ENCODE measurements at places on chromosomes 3 and 15.

DNA sequence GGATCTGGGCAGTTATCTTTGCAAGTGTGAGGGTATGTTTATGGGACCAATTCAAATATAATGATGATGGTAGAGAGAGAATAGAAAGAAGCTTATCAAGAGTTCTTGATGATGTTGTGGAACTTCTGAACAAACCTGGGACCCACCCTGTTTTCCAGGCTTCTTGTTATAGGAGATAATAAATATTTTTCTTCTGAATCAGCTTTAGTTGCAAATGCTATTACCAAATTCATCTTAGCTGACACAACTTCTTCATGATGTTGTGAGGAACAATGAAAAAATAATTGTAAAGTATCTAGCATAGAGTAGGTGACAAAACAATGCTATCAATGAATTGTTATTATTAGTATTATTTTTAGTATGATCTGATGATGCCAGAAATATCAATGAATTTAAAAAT, 43.5 kb upstream of the PTX3 start:
- DNase-seq: no peak

GRCh38 chr3:149497966-149498670, 23.6 kb downstream of the TM4SF4 start:
- DNase-seq: no peak

DNA sequence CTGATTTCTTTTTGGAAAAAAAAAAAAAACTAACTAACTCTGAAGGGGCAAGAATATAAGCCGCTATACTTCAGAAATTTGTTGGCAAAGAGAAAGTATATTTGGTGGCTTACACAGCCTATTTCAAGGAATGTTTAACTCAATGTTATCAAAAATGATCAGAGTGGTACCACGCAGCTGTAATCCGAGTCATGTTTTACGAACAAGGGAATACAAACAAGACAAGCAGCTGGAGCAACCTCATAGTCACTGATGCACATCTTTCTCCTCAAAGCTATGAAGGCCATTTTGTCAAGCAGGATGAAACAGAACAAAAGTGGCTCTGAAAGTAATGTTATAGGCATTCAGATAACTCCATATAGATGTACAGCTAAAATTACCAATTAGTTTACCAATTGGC, 81.2 kb downstream of the SCAPER start:
- no peak for DNase-seq

GRCh38 chr15:60326824-60327654, 70.7 kb downstream of the ANXA2 start:
- peak; percentile 86 for DNase-seq

GRCh38 chr3:60101621-60102020, 1051.8 kb upstream of the CFAP20DC start:
- no peak for DNase-seq

DNA sequence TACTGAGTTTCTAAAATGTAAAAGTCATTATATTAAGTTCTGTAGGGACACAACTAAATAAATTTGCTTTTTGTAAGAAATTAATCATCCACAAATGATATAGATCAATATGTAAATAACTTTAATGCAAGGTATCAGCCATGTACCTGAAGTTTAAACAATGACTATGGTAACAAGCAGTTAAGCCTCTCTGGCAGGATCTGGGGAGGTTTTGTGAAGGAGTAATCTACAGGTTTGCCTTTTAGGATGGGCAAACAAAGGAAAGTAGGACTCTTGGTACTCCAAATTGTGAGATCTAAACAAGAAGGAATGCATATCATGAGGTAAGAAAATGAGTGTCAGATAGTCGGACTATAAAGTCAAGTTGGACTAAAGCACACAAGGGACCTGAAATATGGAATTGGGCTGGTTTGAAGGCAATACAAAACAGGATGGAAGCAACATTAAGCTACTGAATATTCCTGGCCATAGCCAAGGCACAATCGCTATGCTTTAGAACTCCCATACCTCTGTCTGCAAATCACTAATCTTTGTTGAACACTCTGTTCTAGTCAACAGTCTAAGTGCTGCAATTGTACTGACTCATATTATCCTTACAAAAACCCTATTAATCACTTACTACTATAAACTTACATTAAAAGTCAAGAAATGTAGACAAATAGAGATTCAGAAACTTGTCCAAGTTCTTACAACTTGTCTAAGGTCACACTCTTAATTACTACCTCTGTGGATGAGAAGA, 412.8 kb downstream of the DIPK2A start:
- no peak for DNase-seq

DNA sequence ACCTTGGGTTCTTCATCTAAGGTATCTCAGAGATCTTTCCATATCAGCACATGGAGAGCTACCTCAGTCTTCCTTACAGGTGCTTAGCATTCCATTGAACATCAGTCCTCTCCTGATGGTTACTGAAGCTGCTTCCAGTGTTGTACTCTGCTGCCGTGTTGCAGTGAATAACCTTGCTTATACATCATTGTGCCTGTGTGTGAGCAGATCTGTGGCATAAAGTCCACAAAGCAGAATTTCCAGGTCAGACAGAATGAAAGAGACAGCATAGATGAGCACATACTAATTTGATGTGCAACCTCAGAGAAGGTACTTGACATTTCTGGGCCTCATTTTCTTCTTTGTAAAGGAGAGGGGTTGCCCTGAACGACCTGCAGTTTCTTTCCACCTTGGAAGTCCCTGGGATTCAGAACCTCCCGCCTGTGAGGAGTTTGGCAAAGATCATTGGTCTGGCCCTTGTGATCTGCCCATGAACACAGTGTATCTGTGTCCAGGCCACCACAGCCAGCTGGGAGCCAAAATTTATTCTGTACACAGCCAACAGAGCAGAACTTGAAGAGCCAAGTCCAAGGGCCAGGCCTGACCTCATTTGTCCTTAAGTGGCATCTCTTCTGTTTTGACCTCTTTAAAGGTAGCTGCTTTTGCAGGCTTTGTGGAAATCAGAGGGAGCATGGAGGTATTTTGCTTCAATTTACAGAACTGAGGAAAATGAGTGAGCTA, 57.2 kb upstream of the SLC7A14 start:
- no peak for DNase-seq

DNA sequence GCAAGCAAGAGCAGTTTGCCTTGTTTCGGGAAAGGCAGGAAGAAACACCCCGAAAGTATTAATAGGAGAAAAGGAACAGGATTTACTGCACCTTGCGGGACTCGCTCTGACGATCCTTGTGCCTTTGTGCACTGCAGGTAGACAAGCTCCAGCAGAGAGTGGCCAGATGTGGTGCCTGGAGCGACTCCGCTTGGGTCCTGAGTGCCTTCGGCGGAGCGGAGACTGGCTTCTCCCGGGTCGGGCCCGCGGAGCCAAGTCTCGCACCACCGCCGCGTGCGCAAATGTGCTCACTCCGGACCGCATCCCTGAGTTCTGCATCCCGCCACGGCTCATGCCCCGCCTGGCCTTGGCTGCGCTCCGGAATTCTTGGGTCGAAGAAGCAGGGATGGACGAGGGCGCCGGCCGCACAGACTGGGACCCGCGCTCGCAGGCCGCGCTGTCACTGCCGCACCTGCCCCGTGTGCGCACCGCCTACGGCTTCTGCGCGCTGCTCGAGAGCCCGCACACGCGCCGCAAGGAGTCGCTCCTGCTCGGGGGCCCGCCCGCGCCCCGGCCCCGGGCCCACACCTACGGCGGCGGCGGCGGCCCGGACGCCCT, 769 bp downstream of the C2CD4A start:
- peak; percentile 24 for DNase-seq

GRCh38 chr3:3632449-3632848, 166.8 kb upstream of the LRRN1 start:
- DNase-seq: no peak

DNA sequence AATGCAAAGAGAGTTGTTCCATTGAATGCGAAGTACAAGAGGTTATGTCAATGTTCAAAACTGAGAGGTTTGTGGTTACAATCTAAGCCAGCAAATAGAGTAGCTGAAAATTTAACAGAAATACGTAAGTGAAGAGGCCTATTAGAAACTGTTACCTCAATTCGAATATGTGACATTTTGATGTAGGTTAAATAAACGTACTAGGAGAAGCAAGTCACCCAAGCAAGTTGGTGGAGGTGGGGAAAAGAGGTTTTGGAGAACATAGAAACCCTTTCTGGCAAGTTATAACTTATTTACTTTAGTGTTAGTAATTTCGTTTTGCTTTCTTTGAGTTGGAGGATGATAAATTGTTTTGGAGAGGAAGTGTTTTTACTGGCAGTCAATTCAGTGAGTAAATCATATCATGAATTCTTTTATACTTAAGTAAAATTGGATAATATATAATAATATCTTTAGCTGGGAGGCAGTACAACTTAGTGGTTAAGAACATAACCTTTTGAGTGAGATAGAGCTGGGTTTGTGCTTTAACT, 91.2 kb upstream of the NAALADL2 start:
- DNase-seq: peak; percentile 9

GRCh38 chr3:172142051-172142863, 102.9 kb downstream of the FNDC3B start:
- no peak for DNase-seq

DNA sequence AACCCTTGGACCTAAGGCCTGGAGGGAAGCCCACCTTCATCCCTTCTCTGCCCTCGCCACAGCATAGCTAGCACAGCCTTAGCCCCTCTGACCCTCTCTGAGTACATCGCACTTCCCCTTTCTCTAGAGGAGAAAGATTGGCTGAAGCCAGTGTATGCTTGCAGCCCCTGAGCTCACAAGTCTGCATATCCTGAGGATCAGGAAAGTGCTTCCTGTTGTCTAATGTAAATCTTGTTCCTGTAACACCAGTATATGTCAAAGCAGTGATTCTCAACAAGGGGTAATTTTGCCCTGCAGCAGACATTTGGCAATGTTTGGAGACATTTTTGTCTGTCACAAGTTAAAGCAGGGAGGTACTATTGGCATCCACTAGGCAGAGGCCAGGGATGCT, 2.2 kb upstream of the PRKCD start:
- no peak for DNase-seq

DNA sequence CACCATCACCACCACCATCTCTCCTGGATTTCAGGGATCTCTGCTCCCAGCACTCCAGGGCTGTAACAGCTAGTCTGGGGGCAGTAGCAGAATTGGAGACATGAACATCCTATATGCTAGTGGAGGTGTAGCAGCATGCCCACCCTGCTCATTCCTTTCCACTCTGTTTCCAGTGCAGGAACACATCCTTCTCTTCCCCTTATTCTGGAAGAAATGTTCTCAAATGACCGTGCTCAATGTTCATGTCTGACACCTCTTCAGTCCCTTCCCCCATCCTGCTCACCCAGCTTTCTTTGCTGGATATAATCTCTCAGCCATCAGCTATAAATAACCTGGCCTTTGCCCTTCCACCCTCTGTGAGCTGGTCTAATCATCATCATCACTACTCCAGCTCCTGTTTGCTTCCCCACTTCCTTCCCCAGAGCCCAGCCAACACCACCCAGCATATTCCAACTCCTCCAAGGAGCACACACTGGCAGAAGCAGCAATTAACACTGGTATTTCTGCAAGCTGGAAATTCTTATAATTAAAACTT, 31.1 kb downstream of the DCLK3 start:
- DNase-seq: no peak

GRCh38 chr3:8982509-8982908, 19.2 kb upstream of the RAD18 start:
- DNase-seq: peak; percentile 47

DNA sequence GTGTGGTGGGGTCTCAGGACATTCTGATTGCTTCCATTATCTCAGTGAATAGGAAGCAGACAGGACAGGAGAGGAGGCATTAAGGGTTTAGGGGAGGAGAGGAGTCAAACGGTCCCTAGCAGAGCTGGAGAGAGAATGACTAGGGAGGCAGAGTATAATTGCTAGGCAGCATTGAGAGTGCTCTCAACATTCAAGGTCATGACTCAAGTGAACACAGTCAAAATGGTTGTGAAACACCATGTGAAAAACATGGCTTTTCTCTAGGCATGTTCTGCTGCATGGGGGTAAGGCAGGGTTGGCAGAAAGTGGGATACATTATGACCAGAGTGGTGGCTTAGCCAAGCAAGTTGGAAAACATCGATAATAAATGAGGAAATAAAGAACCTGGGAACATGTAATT, 19.5 kb upstream of the HRH1 start:
- DNase-seq: no peak

Measured in tongue (tissue), 3 donors.